IMR-90 (cell line): ENCODE measurements at places on chromosomes 4 and X. TPM values are rescaled to one million over a fixed set of nuclear protein-coding genes. Genes with fewer than 3 reads are reported as not detected.

GRCh38 chr4:124083711-124084110 lies 628.8 kb downstream of the ANKRD50 start:
- no peak for DNase-seq

DNA sequence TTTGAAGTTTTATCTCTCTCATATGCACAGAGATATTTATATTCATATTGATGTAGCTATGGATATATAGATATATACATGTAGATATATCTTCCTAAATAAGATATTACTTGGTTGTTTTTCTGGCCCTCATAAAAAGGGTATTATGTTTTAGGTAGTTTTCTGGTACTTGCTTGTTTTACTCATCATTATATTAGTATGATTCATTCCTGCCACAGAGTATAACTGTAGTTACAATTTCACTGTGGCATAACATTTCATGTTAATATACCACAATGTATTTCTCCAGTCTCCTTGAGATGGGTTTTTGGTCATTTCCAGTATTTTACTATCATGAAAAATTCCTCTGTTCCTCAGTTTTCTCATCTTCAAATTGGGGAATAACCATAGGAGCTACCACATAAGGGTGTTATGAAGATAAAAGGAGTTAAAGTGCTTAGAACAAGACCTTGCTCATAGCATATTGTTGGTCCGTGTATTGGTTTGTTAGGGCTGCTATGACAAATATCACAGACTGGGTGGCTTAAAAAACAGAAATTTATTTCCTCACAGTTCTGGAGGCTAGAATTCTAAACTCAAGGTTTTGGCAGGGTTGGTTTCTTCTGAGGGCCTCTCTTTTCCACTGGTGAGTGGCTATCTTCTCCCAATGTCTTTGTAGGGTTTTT lies 129.7 kb downstream of the TMEM164 start:
- peak; percentile 7 for DNase-seq

DNA sequence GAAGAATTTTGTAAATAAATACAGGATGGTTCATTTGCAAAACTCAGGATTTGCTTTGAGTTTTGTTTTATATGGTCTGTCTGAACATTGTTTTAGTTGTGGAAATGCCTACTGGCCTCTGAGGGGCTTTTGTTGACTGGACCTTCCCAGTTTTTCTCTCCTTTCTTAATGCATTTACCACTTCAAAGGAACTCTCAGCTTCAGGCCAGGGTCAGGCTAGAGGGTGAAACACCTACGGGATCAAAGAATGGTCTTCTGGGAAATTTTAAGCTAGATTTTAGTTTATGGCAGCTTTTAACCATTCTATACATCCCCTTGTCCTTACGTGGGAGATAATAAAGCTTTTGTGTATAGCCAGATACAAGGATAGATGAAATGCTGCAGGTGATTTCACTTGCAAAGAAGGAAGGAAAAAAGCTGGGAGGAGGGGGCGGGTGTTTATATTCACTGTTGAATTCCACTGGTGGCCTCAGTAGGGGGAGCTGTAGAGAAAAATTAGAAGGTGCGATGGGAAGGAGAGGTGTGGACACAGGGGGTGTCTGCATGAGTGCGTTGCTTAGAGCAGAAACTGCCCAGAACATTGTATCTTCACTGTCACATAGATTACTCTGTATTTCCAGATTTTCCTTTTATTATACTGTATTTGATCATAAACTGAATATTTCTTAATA lies 151.8 kb downstream of the TSPAN5 start:
- DNase-seq = no peak

GRCh38 chr4:2962614-2963174 lies 512 bp downstream of the NOP14 start:
- DNase-seq = peak; percentile 38

DNA sequence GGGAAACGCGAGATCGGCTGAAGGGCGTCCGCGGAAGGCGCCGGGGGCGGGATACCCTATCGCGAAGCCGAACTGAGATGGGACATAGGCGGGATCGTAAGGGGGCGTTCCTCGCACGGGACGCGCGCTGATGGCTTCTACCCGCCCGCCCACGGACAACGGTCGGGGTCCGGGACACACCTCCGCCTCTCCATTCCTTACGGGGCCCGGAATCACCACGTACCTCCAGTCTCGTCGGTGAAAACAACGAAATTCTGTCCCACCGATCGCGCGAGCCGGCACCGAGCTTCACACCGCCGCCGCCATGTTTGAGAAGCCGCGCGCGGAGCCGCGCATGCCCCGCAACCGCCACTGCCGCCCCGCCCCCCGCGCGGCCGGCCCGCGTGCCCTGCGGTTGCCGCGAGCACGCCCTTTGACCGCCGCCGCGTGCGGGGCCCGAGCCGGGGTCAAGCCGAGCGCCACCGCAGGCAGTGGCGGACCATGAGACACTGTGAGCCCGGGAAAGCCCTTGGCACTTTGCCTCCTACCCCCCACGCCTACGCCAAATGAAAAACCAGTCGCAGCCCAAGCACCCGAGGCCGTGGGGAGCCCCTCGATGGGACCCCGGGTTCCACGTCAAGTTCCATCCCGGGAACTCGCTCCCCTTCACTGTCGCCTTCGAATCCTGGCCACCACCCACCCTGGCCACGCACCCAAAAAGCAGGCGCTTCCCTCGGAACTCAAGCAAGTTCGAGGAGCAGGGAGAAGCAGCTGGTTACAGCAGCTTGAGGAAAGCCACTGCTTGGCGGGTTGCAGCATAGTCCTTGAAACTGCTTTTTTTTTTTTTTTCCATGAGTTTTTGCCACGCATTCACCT lies at the start of gene SCML2:
Gene SCML2 (minus strand): TSS at position 320 of the 855 bp plus-strand sequence. CDS start 20,617 bp downstream, outside the sequence.
- peak; percentile 21 for DNase-seq

DNA sequence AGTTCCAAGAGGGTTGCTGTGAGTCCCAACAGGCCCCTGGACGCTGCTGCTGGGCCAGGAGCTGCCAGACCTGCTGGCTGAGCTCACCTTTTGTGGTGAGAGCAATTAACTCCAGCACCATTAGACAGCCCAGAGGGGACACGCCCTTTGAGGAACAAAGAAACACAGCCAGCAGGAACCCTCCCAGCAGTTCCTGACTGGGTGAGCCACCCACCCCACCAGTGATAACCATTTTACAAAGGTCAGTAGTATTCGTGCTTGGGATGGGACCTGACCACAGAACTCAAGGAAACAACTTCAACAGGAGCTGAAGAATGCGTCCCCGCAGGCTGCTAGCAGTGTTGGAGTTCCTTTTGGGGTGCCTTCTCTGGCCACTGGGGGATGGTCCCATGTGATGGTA lies 38.8 kb upstream of the AFAP1 start:
- no peak for DNase-seq

DNA sequence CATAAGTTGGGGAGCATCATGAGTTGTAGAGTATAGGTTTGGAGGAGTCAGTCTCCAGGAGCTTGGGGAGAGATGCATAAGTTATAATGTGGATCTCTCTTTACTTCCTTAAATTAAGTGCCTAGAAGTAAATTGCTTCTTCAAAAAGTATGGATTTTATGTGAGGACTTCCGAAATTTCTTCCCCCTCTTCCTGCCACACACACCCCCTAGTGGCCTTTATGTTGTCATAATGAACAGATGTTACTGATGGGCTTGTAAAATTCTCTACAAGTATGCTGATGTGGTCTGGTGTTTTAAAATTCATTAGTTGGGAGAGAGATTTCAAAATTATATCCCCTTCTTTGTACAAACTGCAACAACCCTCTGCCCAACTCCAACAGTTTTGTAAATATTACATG lies 2.3 kb upstream of the METTL14 start:
- DNase-seq = peak; percentile 41

GRCh38 chr4:100576570-100576969 lies 58.7 kb upstream of the EMCN start:
- no peak for DNase-seq

GRCh38 chrX:53674581-53674980 lies 11.9 kb downstream of the HUWE1 start:
- peak; percentile 29 for DNase-seq

DNA sequence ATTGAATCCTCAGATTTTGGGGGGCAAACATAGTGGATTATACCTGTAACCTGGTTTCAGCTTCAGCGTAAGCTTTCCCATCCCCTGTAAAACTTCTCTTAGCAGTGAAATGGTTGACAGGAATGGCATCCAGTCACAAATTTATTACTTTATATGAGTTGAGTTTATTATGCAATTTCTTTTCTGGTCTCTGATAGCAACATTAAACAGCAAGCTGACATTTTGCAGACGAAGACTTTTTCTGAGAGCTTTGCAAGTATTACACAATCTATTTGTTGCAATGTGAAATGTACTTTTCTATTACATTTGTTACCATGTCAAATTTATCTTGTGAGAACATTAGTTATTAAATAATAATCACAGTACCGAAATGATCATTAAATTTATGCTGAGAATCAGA lies 60.6 kb downstream of the GSPT2 start:
- no peak for DNase-seq

DNA sequence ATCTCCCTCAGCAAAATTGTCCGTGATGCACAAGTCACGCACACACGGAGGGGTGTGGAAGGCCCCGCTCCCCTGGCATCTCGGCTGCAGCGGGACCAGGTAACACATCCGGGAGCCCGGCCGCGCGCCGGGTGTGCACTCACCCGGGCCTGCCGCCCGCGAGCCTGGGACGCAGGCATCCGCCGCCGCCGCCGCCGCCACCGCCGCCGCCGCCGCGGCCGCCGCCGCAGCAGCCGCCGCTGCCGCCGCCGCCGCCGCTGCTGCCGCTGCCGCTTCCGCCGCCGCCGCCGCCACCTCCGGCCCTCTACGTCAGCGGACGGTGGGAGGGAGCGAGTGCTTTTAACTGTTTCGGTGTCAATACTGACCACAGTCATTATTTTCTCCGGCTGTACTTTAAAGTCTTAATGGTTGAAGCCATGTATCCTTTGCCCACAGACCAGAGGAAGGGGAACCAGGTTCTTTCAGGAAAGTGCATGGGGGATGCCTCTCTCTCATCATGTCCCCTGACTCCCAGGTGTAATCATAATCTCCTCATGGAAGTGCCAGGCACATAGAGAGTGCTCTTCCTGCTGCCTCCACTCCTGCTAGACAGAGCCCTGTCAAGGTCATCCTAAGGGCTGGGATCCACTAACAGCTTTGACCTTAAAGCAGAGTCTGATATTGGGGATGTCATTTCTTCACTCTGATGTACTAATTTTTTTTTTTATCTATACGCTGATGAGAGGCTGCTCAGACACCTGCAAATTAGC lies 38.0 kb downstream of the MAGEE2 start:
- DNase-seq = no peak

DNA sequence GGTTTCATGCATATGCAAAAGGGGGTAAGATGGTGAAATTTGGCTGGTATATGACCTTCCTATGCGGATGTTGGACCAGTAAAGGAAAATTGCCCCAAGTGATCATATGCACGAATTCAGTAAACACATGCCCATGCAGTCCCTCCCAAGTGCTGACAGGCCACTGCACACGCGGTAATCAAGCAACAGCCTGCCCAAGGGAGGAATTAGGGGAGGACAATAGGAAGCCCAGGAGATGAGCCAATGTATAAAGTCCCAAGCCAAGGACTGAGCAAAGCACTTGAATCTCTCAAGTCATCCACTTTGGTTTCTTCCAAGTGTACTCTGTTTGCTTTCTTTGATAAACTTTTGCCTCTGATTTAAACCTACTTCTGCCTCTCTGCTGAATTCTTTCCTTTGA lies 21.1 kb downstream of the MAGEB16 start:
- DNase-seq = no peak

DNA sequence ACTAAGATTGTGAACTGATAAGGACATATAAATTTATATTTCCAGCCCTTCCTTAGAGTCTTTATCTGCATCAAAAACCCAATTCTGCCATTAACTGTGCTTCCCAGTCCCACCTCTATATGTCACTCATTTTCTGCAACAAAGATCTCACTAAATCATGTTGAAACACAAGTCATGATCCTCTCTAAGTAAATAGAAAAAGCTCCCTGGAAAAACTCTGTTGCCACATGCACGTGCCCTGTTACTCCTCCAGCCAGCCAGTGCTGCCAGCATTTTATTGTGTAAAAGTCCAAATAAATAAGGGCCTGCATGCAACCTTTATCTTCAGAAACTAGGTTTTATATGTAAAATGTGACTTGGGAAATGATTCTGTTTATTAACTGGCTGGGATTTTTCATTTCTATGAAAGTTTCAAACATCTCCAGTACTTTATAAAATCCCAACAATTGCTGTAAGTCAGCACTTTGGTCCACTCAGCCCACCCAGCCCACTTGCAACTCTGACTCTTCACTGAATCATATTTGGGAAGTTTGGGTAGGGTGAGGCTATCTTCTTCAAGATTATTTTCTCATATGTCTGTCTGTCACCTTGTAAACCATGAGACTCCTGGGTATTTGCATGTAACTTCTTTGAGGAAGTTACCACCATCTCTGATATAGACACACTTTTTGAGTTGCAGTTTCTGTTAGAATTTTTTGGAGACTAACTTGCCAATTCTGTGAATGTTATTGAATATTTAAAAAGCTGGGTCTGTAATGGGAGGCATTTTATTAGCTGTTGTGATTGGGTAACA lies 40.0 kb upstream of the SMARCA5 start:
- DNase-seq = no peak

The EDNRA gene
- 3.8 TPM in 2 replicates for polyA plus RNA-seq

The RASL11B gene
- 0.26 and 0.31 TPM in 2 replicates for polyA plus RNA-seq

The MAGEC2 gene
- not detected in 2 replicates for polyA plus RNA-seq

The SLC9A7 gene
- polyA plus RNA-seq = 14.4 and 14.7 TPM in 2 replicates

The SYNPO2 gene
- 0.89 and 0.99 TPM in 2 replicates for polyA plus RNA-seq

The KCNIP4 gene
- not detected in 2 replicates for polyA plus RNA-seq

The F8A1 gene
- 7.7 and 8.3 TPM in 2 replicates for polyA plus RNA-seq

The XAGE3 gene
- polyA plus RNA-seq = not detected in 2 replicates

The DOK7 gene
- not detected in 2 replicates for polyA plus RNA-seq

The PHOX2B gene
- not detected in 2 replicates for polyA plus RNA-seq

The NAP1L5 gene
- polyA plus RNA-seq = 5.3 and 6.0 TPM in 2 replicates

The STK32B gene
- 5.3 and 5.5 TPM in 2 replicates for polyA plus RNA-seq

The ALAS2 gene
- not detected in 2 replicates for polyA plus RNA-seq
